H1 (cell line): ENCODE measurements at places on chromosomes 2 and 18.

DNA sequence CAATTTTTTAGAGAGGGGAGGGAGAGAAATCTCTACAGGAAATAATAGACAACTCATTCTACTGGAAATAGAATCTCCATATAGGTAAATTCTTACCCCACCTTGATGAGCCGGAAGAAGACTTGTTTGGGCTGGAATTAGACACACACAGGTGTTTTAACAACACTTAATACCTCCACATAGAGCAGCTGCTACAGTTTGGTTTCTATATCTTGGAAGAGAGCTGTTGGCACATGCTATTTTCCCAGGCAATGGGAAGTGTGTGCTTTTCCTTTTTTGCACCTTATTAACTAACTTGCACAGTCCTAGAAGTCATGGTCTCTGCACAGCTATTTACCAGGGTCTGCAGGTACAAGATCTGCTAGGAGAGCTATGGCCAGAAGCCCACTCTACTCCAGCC lies 73.7 kb downstream of the SATB2 start:
- DNase-seq: no peak

DNA sequence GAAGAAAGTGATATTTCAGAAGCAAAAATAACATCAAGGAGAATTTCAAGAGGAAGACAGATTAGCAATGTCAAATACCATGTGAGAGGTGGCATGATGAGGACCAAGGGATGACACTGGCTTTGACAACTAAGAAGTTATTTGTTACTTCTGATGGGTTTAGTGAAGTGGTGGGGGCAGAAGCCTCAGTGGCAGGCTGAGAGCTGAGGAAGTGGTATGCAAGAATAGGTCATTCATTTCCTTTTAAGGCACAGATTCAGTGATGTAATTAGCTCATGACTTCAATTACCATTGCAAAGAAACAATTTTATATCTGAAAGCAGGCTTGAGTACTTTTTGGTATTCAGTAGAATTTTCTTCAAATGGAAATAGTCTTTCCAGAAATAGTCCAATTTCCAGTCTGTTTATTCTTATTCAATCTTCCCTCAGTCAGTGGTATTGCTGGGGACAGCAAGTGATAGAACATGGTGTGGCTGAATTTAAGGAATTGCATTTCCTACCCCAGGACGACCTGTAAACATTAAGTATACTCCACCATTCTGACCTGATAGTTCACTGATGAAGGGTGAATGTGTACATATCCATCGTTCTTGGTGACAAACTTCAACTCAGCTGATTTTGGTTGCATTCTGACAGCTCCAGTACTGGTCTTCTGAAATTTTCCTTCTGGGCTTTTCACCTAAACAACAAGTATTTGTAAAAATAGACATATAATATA lies 28.2 kb downstream of the GEMIN6 start:
- no peak for DNase-seq

DNA sequence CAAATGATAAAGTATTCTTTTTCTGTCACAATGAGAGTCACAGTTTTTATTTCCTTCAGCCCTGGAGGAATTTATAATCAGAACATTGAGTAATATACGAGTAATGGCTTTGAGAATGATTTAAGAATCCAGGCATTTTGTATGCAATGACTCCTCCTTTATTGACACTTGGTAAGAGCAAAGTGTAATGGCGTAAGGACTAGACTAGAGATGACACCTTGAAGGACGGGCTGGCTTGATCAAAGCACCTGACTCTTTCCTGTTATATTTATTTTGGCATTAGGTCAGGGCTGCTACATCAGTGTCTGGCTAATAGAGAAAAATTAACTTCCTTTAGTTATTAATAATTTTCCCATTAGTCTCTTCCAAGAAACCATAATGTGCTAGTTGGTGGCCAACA lies 482.4 kb upstream of the GCFC2 start:
- DNase-seq: no peak

- no peak for DNase-seq
Observed at GRCh38 chr2:128513961-128514283, 195.3 kb upstream of the HS6ST1 start.

GRCh38 chr18:62584241-62585120 lies 61.7 kb downstream of the ZCCHC2 start:
- DNase-seq: peak; percentile 77

DNA sequence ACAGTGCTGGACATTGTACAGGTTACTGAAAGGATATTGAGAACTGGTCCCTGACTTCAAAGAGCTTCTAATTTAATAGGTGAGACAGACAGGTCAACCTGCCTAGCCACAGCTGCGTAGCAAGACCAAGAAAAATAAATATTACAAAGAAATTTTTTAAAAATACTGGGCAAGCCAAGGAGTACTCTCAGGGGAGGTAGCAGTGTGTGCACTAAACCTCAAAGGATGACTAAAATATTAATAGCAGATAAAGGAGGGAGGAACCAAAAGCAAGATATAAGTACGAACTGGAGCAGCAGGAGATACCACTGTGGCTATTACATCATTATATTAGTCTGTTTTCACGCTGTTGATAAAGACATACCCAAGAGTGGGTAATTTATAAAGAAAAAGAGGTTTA lies 14.9 kb downstream of the SCG2 start:
- no peak for DNase-seq

GRCh38 chr2:161796192-161796591 lies 172.0 kb downstream of the SLC4A10 start:
- no peak for DNase-seq

DNA sequence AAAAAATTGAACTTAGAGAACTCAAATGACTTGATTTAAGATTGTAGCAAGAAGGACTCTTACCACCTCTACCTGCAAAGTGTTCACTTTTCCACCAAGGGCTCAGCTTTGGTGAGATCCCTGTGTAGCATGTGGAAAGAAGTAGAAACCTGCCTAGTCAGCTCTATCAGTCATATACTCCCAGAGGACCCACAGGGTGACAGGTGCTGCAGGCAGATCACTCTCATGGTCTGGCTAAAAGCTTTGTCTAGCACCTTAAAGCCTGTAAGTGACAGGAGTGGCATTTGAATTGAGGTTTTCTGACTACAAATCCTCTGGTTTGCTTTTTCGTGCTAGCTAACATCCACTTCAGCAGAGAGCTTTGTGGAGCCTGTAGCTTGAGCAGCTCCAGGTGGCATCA lies 18.7 kb upstream of the NEMP2 start:
- DNase-seq: no peak

- no peak for DNase-seq
Observed at GRCh38 chr2:63842149-63843061, 709 bp downstream of the UGP2 start.

DNA sequence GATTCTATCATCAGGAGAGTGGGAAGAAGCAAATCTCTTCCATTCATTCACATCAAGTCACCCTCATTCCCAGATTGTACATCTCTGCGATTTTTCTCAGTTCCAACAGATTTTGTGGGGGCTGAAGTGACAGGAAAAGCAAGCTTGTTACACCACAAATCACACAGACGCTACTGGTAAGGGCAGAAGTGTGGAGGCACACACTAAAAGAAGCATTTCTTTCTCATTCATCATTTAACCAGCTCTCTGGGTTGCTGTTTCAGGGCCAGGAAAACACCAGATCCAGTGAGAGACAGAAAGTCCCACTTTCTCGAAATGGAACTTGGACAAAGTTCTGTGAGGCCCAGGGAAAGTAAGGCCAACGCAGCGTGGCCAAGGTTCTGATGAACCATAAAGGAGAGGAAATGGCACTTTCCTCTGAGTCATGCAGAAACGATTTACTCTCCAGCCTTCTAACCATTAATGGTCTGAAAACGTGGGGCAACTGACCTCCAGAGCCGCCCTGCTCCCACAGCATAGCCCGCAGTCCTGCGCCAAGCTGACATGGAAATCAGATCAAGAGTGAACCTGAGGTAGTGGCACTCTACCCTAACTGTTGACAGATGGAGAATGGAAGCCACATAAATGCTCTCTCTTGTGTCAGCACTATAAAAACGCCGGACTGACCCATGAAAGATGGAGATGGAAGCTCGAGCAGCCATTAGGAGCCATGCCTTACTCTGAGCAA lies 191.0 kb downstream of the C1D start:
- DNase-seq: no peak

DNA sequence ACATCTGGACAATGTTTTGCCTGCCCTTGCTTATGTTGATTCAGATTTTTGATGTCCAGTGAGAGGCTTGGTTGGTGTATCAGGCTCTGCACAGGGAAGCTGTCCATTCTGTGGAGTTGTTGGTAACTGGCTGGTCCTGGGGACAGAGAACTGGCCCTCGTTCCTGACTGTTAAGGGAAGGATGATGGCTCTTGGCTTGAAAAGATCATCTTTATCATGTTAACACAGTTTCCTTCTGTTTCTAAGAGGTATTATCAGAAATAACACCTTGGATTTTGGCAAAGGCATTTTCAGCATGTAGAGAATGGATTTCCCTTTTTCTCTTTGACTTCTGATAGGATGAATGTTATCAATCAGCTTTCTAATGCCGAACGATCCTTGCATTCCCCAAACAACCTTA lies 19.3 kb downstream of the STK25 start:
- no peak for DNase-seq

- no peak for DNase-seq
Observed at GRCh38 chr2:27922842-27923241, 32.3 kb downstream of the BABAM2 start.

GRCh38 chr2:68564426-68564825 lies 79.0 kb upstream of the PROKR1 start:
- no peak for DNase-seq

DNA sequence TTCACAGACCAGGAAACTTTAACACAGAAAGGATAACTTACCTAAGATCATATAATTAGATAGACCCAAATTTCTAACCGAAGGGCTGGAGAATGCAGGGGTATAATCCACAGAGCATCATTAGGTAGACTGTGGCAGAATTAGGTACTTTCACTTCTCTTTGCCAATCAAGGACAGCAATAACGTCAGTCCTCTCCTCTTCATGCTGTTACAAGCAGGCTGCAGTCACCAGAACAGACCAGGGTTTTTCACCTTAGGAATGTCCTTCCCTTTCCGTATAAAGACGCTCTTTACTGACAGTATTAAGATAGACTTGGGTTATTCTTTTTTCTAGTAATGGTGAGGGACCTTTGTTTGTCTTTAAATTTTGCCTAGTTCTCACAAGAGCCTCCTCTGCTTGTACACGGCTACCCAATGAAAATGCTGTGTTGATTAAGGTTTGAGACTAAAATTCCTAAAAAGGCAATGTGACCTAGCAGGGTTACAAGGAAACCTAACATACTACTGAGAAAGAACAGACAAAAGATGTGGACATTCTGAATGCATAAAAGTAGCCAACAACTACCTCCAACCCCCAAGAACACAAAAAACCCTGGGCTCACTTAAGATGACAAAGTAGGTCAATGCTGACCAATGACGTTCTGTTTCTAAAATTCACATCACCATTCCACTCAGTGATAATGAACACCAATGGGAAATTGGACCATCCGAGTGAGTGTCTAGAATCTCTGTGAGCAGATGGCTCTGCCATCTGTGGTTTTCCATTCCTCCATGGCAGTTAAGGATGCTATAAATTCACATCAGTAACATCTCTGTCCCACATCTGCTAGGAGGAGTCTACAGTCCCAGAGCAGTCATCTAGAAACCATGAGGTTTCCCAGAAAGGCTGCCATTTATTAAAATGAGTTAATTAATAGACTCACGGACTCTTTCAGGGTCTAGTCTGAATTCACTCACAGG lies 2.1 kb downstream of the PDIA6 start:
- no peak for DNase-seq

DNA sequence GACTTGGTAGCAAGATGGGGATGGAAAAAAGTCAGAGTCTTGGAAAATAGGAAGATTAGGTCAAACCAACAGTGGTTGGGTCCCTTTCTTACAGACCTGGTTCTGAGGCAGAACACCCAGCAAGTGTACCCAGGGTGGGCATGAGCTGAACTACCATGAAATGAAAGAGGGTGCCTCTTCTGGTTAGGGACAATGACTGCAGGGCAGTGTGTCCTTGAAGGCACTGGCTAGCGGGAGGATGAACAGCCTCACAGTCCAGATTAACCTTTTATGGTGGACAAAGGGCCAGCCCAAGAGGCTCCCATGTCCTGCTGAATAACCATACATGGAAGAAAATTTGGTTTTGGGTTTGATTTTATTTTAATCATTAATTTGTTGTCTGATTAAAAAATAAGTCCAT lies 61.8 kb upstream of the CCDC85A start:
- no peak for DNase-seq

DNA sequence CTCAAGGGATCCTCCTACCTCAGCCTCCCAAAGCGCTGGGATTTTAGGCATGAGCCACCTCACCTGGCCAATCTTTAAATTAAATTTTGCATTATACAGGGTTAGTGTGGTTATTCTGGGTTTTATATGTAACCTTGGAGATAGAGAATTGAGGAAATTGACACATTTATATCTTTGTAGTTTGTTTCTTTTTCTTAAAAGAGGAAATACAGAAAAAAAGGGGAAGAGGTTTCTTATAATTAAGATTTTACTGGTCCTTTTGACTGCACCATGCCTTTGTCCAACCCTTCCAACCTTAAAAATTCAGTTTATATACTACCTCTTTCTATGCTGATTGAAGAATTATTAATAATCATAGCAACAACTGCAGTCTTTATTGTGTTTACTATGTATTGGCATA lies 210.1 kb upstream of the STON1 start:
- no peak for DNase-seq

DNA sequence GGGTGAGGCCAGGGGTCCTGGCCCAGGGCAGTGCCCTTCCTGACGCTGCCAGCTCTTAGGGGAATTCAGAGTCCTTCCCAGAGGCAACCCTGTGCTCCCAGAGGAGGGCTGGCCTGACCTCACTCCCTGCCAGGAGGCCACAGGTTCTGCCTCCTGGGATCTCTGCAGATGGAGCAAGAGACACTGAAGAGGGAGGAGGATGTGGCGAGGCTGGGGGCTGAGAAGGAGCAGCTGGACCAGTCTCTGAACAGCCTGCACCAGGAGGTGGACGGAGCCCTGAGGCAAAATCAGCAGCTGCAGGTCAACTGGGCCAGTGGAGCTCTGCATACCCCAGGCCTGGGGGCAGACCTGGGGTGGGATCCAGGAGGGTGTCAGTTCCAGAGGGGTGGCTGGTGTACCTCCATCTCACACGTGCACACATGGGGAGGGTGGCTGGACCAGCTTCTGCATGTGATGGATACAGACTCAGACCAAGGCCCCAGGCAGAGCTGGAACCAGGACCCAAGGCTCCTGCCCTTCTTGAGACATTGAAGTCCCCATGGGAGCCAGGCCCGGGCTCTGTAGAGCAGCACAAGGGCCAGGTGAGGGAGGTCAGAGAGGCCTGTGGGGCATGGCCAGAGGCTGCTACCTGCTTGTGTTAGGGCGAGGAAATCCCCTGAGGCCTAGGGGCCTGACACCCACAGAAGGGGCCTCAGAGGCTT lies 9.7 kb upstream of the SNED1 start:
- DNase-seq: peak; percentile 38
